WTC11 (cell line): ENCODE measurements at places on chromosomes 12 and 14. TPM values are rescaled to one million over a fixed set of nuclear protein-coding genes. Genes with fewer than 3 reads are reported as not detected.

Gene CLEC1B
- not detected in 3 replicates for total RNA-seq

GRCh38 chr12:90745211-90745610 is 209.8 kb downstream of the CCER1 start:
- DNase-seq = no peak
- H3K27ac ChIP-seq = no peak overlapping the region
- H3K4me1 ChIP-seq = 0 out of 2 replicates have a peak, but pooled peaks cover 6% of the 10 kb centered on the region
- H3K27me3 ChIP-seq = no peaks in the 10 kb centered on the region

Gene ABCC9
- total RNA-seq = 0.02 to 0.09 TPM (median 0.04 TPM) in 3 replicates

DNA sequence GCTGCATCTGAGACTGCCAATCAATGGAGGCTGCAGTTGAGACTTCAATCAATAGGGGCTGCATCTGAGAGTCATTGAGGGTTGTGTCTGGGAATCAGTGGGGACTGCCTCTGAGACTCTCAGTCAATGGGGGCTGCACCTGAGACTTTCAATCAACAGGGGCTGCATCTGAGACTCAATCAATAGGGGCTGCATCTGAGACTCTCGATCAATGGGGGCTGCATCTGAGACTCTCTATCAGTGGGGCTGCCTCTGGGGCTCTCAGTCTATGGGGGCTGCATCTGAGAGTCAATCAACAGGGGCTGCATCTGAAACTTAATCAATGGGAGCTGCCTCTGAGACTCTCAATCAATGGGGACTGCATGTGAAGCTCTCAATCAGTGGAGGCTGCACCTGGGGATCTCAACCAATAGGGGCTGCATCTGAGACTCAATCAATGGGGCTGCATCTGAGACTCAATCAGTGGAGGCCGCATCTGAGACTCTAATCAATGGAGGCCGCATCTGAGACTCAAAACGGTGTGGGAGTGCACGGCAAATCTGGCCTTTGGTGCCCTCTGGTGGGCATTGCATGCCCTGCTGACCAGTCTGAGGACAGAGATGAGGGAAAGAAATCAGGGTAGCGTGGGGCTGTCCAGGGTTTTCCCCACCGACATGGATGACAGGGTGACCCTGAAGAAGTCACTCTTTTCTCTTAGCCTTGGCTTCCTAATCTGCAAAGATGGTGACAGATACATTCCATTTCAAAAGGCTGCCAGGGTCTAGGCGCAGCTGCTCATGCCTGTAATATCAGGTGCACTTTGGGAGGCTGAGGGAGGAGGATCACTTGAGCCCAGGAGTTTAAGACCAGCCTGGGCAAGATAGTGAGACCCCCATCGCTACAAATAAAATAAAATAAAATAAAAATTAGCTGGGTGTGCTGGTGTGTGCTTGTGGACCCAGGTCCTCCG is 41.3 kb upstream of the EIF5 start:
- H3K36me3 ChIP-seq = no peaks in the 10 kb centered on the region
- peak; percentile 85 for DNase-seq
- H3K4me3 ChIP-seq = no peak overlapping the region
- no peak overlapping the region for H3K27ac ChIP-seq
- H3K4me1 ChIP-seq = no peaks in the 10 kb centered on the region
- H3K27me3 ChIP-seq = peaks cover 9% of the 10 kb centered on the region; the same call in 1 of the 2 replicates

DNA sequence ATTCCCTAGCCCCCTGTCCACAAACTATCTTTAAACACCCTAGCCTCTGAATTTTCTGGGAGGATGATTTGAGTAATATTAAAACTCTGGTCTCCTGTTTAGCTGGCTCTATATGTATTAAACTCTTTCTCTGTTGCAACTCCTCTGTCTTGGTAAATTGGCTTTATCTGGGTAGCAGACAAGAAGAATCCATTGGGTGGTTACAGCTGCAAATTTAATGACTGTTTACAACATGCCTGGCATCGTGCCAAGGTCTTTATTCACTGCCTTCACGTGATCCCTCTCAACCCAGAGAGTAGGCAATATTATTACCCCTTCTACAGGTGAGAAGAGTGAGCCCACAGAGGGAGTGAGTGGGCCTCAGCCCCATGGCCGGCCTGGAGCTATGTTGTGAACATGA is 77.8 kb upstream of the MYL2 start:
- peaks cover 3% of the 10 kb centered on the region; the same call in 1 of the 2 replicates for H3K36me3 ChIP-seq
- peaks cover 17% of the 10 kb centered on the region for H3K27me3 ChIP-seq
- H3K27ac ChIP-seq = no peak overlapping the region

Gene GDF11
- 16.9 to 20.7 TPM (median 19.6 TPM) in 3 replicates for total RNA-seq

DNA sequence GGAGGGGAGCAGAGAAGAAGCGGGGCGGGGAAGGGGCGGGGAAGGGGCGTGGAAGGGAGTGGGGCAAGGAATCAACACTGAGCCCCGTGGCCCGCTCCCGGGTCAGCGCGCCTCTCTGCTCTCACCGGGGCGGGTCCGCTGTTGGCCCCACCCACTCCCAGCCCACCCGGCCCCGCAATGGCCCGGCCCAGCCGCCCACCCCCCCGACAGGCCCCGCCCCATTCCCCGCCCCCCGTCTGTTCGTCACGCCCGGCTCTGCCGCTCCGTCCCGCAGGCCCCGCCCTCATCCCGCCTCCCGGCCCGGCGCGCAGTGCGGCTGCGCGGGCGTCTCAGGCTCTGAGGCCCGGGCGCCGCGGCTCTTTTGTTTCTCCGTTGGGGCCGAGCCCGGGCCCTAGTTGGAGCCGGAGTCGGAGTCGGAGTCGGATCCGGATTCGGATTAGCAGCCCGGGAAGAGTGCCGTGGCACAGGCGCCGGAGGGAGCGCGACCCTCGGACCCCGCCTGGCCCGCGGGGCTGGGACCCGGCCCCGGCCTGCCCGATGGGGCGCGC is at the start of gene ULK1:
Gene ULK1 (plus strand): TSS at position 310 of the 548 bp plus-strand sequence. CDS start 380 bp downstream, outside the sequence.
- peak within 1 kb of the TSS; percentile 84 for H3K27ac ChIP-seq
- H3K4me1 ChIP-seq = peaks cover 11% of the 10 kb centered on the region
- DNase-seq = peak; percentile 94
- H3K36me3 ChIP-seq = no peaks in the 10 kb centered on the region
- H3K4me3 ChIP-seq = peak within 1 kb of the TSS; percentile 71

Gene PTPN6
- total RNA-seq = 27.1 to 34.7 TPM (median 34.5 TPM) in 3 replicates

Gene MANSC1
- 6.8 to 10.7 TPM (median 10.6 TPM) in 3 replicates for total RNA-seq

- no peak overlapping the region for H3K27ac ChIP-seq
- peaks cover 4% of the 10 kb centered on the region; the same call in 1 of the 2 replicates for H3K36me3 ChIP-seq
Measured at GRCh38 chr14:90576581-90576980, 179.8 kb downstream of the CALM1 start.

- H3K4me1 ChIP-seq = peaks cover 32% of the 10 kb centered on the region
- no peaks in the 10 kb centered on the region for H3K27me3 ChIP-seq
- H3K36me3 ChIP-seq = no peaks in the 10 kb centered on the region
- H3K4me3 ChIP-seq = no peak overlapping the region
Measured at GRCh38 chr14:23209651-23210423, 26.4 kb upstream of the SLC7A8 start.

DNA sequence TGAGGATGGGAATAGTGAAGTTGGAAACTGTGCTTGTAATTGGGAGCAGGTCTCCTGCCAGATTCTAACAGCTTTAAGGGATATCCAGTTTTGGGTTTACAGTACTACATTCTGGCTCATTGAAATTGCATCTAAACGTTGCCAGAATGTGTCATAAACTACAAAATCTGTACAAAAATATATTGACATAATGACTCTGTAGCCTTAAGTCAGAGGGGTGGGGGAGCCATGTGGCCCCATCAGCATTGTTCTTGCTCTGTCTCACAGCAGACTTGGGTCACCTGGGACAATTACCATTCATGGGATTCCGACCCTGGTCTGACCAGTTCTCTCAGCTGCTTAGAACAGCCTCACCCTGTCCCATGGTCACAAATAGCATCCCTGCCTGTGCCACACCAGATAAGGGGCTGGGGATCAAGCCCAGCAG is 43.3 kb upstream of the MED13L start:
- no peaks in the 10 kb centered on the region for H3K36me3 ChIP-seq
- DNase-seq = no peak
- H3K27me3 ChIP-seq = no peaks in the 10 kb centered on the region
- H3K27ac ChIP-seq = no peak overlapping the region
- H3K4me3 ChIP-seq = no peak overlapping the region

Gene LBHD2
- not detected in 3 replicates for total RNA-seq

Gene ENDOU
- not detected in 3 replicates for total RNA-seq

GRCh38 chr12:104733717-104734175 is 224.3 kb downstream of the SLC41A2 start:
- DNase-seq = peak; percentile 67
- H3K27ac ChIP-seq = no peak overlapping the region
- no peaks in the 10 kb centered on the region for H3K27me3 ChIP-seq
- H3K36me3 ChIP-seq = no peaks in the 10 kb centered on the region

GRCh38 chr12:31650918-31651317 is 8.6 kb upstream of the ETFBKMT start:
- no peak overlapping the region for H3K4me3 ChIP-seq
- no peaks in the 10 kb centered on the region for H3K36me3 ChIP-seq
- DNase-seq = no peak
- H3K4me1 ChIP-seq = peaks cover 7% of the 10 kb centered on the region; the same call in 1 of the 2 replicates

DNA sequence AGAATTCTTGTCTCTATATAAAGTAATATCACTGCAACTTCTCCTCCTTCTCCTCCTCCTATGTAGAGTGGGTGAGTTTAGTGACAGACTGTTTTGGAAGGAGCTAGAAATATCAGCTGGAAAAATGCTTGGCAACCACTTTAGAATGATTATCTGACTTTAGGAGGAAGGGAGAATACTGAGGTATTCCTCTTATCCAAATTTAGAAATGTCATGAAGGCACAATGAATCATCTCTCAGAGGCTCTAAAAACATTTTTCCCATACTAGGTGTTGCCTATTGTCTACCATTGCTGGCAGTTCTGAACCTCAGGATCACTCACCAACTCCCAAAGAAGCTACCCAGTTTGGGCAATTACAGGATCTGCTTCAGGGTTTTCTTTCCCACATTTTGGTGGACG is 306.6 kb upstream of the ATP2B1 start:
- DNase-seq = no peak
- no peak overlapping the region for H3K27ac ChIP-seq
- no peak overlapping the region for H3K4me3 ChIP-seq
- H3K27me3 ChIP-seq = no peaks in the 10 kb centered on the region
- H3K36me3 ChIP-seq = no peaks in the 10 kb centered on the region

GRCh38 chr12:12749433-12749832 is 32.3 kb downstream of the CDKN1B start:
- H3K4me1 ChIP-seq = peaks cover 8% of the 10 kb centered on the region; the same call in 1 of the 2 replicates
- no peaks in the 10 kb centered on the region for H3K36me3 ChIP-seq
- peaks cover 3% of the 10 kb centered on the region; the same call in 1 of the 2 replicates for H3K27me3 ChIP-seq
- no peak for DNase-seq
- H3K4me3 ChIP-seq = no peak overlapping the region

DNA sequence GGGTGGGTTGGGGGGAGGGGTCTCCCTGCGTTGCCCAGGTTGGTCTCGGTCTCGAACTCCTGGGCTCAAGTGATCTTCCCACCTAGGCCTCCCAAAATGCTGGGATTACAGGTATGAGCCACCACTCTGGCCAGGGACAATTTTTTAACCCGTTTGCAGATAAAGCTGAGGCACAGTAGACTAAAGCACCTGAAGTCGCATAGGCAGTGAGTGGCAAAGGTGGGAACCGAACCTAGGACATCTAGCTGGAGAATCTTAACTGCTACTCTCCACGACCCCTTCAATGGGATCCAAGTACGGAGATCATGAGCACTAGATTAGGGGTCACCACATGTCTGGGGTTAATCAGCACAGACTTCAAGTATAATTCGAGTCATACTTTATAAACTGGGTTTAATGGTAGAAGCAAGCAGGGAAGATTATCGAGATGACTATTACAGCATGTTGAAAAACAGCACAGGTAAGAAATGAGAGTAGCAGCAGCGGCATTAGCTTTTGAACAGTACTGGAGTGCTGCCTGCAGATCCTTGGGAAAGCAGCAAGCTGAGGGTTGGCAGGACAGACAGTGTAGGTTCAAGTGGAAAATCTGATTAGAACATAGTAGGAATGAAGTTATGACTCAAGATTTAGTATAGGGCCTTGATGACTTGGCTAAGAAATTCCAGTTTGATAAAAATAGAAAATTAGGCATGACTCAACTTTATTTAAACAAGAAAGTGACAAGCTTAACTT is 23.9 kb downstream of the NID2 start:
- peaks cover 13% of the 10 kb centered on the region for H3K4me1 ChIP-seq
- DNase-seq = no peak
- H3K36me3 ChIP-seq = no peaks in the 10 kb centered on the region
- no peaks in the 10 kb centered on the region for H3K27me3 ChIP-seq
- H3K4me3 ChIP-seq = no peak overlapping the region

GRCh38 chr12:14836336-14837210 is 6.8 kb downstream of the ART4 start:
- peaks cover 6% of the 10 kb centered on the region for H3K36me3 ChIP-seq
- H3K27ac ChIP-seq = no peak overlapping the region
- peaks cover 5% of the 10 kb centered on the region for H3K4me1 ChIP-seq
- DNase-seq = no peak

Gene NTF3
- 1.2 to 1.5 TPM (median 1.3 TPM) in 3 replicates for total RNA-seq

Gene KCNH5
- 0.60 to 1.4 TPM (median 0.76 TPM) in 3 replicates for total RNA-seq

Gene SLC24A4
- total RNA-seq = 0.37 to 0.90 TPM (median 0.46 TPM) in 3 replicates

- no peak overlapping the region for H3K27ac ChIP-seq
- peaks cover 3% of the 10 kb centered on the region for H3K4me1 ChIP-seq
- H3K36me3 ChIP-seq = 0 out of 2 replicates have a peak, but pooled peaks cover 2% of the 10 kb centered on the region
- no peaks in the 10 kb centered on the region for H3K27me3 ChIP-seq
- DNase-seq = no peak
Measured at GRCh38 chr14:59803052-59803540, 67.5 kb downstream of the RTN1 start.

Gene CD163
- 0.77 to 1.1 TPM (median 0.96 TPM) in 3 replicates for total RNA-seq

GRCh38 chr12:85956081-85956480 is 82.0 kb downstream of the NTS start:
- H3K4me3 ChIP-seq = no peak overlapping the region
- H3K4me1 ChIP-seq = peaks cover 30% of the 10 kb centered on the region
- H3K27ac ChIP-seq = peak overlapping the region; percentile 16; the same call in 1 of the 2 replicates
- no peak for DNase-seq
- H3K36me3 ChIP-seq = no peaks in the 10 kb centered on the region

Gene TMEM263
- total RNA-seq = 15.2 to 18.0 TPM (median 16.8 TPM) in 3 replicates

Gene TBX3
- 0.89 to 2.2 TPM (median 0.92 TPM) in 3 replicates for total RNA-seq

DNA sequence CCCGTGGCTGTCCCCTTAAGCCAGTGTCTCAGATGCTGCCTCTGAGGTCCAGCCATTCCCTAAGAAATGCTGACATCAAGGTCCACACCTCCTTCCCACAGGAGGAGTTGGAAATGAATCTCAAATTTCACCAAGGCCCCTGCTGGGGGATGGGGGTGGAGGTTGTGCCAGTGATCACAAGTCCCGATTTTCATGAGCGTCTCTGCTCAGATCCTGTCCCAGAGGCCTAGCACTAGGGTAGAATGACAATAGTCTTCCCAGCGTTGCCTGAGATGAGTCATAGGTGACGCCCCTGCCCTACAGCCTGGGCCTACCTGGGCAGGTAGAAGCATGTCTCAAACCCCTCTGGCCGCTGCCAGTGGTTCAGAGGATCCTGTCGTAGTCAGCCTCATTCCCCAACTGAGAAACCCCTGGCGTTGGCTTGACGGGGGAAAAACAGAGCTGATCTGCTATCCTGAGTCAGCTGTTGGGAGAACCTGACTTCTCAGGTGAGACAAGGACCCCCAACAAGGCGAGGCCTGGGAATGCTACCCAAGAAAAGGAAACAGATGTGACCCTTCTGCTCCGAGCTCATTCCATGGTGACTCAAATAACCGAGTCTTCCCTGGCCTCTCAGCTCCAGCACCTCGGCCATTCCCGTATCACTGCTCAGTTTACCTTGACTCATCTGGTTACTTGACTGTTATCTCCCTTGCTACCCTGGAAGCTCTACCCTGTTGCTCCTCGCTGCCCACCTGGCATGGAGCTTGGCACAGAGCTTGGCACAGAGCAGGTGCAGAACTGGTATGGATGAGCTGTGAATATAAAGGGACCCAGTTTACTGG is 21.8 kb upstream of the SPPL3 start:
- no peak overlapping the region for H3K4me3 ChIP-seq
- peak overlapping the region; percentile 96 for H3K27ac ChIP-seq
- no peaks in the 10 kb centered on the region; the same call in 1 of the 2 replicates for H3K27me3 ChIP-seq
- H3K36me3 ChIP-seq = no peaks in the 10 kb centered on the region
- peaks cover 39% of the 10 kb centered on the region for H3K4me1 ChIP-seq

- H3K36me3 ChIP-seq = no peaks in the 10 kb centered on the region
- H3K27ac ChIP-seq = no peak overlapping the region
- no peak for DNase-seq
- no peak overlapping the region for H3K4me3 ChIP-seq
Measured at GRCh38 chr14:105061428-105062047, 3.7 kb downstream of the GPR132 start.

Gene EXOC3L4
- 0.21 to 0.42 TPM (median 0.30 TPM) in 3 replicates for total RNA-seq
